ENCODE measurements at places on chromosomes 6 and 20.

DNA sequence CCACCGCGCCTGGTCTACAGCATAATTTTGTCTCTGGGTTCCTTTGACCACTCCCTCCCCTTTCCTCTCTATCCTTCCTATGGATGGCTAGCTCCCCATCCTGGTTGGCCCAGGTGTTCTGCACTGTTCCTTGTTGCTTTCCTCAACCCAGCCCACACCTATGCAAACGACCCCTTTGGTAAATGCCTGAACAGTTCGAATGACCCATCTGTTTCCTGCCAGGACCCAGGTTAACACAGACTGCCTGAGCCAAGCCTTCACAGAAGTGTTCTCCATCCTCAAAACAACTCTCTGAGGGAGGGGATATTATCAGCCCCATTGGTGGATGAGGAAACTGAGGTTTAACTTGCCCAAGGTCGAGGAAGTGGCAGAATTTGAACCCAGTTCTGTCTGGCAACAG, 44.8 kb upstream of the CCDC167 start:
- no peak for DNase-seq

GRCh38 chr6:34657307-34657978, 39.1 kb downstream of the ILRUN start:
- peak; percentile 79 for DNase-seq

DNA sequence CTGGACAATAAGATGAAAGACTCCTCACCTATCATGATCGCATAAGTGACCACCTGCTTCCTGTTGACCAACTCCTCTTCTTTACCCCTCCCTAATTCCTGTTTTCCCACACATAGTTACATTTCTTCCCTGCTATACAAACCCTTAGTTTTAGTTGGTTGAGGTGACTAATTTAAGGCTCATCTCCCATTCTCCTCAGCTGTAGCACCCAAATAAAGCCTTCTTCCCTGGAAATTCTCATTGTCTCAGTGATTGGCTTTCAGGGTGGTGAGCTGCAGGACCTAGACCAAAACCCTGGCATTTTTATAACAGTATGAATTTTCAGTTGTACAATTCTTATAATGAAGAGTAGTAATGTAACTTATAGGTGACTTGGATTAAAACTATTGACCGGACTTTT, 2.1 kb downstream of the FKBP1C start:
- no peak for DNase-seq

- no peak for DNase-seq
Observed at GRCh38 chr6:53335224-53335994, 13.3 kb downstream of the ELOVL5 start.

DNA sequence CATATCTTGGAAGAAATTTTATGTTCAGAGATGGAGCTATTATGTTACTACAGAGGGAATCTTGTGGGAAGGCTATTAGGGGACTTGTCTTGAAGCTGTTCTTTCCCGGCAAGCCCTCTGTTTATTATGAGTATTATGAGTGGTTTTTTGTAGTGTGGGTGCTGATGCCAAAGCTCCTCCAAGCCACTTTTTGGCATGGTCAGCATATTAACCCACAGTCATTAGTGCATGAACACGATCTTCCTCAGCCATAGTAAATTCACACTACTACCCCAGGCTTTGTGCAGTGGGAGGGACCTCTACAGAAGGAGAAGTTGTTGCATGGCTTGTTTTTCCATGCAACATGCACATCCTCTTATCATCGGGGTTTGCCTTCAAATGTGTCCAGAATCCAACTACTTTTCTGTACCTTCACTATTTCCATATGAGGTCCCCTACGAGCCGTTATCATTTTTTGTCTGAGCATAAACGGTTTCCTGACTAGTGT, 6.5 kb upstream of the BMP6 start:
- no peak for DNase-seq

Measured in HT1080 (cell line).